NCI-H1930 (cell line): ENCODE measurements at places on chromosomes 12 and 14.

DNA sequence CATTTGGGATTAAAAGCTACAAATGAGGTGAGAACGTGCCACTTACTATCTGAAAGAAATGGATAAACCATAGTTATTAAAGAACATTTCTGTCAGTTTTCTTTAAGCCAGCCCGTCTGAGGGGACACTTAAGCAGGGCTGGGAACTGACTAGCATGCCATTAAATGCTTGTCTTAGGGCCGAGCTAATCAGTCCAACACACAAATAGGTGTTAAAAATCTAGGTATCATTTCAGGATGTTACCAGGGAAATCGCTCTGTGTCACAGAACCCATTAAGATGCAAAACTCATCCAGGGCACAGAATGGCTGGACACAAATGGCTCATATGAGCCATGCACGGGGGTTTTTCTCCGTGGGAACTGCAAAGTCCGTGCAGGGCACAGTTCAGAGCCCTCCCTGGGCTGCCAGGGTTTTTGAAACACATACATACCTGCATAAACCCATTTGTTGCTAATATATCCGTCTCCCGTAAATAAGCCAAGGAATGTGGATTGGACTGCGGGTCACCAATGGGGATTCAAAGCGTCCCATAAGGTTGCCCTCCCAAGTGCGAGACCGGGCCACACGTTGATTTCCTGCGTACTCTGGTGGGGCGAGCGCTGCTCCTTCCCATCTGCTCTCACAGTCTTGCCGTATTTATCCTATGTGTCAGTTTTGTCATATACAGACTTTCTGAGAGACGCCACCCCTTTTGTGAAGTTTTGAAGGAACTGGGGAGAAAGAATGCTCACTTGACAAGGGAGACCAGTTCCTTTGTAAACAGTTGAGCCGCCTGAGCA, 5.4 kb upstream of the GSC start:
- DNase-seq: no peak

- DNase-seq: peak; percentile 39
Measured at GRCh38 chr14:95609398-95609990, 74.6 kb downstream of the GLRX5 start.

DNA sequence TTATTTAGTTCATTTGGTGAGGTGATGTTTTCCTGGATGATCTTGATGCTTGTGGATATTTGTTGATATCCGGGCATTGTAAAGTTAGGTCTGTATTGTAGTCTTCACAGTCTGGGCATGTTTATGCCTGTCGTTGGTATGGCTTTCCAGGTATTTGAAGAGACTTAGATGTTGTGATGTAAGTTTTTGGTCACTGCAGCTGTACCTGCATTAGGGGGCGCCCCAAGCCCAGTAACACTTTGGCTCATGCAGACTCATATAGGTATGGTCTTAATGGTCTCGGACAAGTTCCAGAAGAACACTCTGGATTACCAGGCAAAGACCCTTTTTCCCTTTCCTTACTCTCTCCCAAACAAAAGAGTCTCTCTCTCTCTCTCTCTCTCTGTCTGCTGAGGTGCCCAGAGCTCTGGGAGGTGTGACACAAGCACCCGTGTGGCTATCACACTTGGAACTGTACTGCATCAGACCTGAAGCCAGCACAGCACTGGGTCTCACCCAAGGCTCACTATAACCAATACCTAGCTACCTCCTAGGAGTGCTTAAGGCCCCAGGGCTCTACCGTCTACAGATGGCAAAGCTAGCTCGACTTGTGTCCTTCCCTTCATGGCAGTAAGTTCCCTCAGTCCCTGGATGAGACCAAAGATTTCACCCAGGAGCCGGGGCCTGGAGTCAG, 425.8 kb upstream of the ATXN7L3B start:
- DNase-seq: peak; percentile 2

DNA sequence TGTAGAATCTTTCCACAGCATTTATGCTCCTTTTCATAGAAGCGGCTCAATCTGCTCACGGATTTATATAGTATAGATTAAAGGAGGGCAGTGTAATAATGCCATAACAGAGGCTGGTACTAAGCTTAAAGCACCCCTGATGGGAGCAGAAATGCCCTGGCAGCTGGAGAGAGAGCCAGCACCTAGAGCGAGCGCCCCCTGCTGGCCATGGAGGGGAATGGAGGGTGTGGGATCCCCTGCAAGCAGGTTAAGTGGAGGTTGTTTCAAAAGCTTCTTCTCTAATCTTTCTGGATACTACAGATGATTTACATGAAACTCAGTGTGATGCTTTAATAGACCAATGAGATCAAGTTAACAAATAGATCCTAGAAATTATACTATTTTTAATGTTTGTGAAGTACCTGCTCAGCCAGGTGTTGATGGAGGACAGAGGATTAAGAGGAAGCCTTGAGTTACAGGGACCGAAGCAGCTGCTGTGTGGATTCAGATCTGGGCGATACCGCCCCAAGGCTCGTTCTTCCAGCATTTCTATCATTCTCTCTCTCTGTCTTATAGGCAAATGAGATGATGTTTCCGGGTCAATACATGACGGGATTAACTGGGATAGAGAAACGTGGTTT, 1519.3 kb upstream of the TMEM132C start:
- DNase-seq: no peak

DNA sequence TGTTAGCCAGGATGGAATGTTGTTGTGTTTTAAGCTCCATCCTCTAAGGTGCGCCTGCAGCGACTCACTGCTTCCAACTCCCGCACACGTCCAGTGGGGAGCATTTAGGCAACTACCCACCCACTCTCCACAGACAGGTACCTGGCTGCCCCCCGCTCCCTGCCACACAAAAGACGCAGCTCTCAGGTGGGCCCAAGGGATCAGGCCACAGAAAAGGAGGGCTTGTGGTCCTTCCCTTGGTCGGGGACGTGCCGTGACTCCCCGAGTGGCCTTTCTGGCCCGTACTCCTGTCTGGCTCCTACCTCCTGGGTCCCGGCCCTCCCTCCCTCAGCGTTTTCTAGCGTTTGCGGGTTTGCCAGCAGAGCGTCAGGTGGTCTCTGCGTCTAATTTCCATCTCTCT, 16.2 kb downstream of the TEDC1 start:
- DNase-seq: no peak

GRCh38 chr12:131573631-131574394, 137.1 kb upstream of the SFSWAP start:
- no peak for DNase-seq

DNA sequence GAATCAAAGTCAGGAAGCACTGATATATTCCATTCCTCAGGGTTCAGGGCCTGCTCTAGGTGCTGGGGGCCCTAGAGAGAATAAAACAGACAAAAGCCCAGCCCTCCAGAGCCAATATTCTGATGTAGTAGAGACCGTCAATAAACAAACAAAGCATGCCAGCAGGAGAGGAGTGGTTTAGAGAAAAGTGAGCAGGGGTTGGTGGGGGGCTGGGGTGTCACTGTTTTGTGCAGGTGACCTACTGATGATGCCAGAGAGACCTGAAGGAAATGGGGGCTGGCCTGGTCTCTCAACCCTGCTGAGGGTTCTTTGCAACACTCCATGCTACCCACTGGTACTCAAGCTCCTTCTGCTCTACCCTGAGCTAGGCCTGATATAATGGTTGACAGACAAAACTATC, 26.5 kb downstream of the IL26 start:
- no peak for DNase-seq

- no peak for DNase-seq
Measured at GRCh38 chr12:83092606-83093005, 405.9 kb downstream of the TMTC2 start.

DNA sequence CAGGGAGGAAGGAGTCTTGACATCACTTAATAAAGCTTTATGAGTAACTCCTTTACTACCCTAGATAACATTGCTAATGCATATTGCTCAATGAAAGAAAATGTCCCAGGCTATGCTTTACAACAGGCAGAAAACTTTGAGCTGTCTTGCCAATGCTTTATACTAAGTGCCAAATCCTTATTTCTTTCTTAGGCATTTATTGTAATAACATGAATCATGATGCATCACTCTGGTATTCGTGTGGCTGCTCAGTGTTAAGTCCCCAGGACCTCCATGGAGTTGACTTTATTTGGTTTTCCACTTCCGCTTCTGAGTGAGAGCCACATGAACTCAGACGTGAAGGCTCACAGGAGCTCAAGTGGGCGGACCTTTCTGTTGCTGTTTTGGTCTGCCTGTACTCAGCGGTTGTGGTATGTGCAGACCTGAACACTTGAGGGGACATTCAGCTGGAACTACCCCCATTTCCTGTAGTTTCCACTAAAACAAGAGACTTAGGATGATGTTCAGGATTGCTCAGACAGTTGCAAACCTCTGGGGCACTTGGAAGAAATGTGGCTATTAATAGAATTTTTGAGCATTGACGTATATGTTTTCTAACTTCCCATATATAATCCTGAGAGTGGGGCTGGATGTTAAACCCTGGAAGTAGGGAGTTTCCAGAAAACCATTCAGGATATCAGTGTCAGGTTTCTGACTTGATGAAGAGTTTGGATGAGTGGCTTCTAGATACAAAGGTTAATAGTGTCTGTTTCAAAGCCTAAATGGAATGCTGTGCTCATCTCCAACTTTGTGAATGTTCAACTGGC, 258.6 kb downstream of the MSRB3 start:
- DNase-seq: no peak

- DNase-seq: no peak
Measured at GRCh38 chr14:77375973-77376770, 722 bp downstream of the TMED8 start.

DNA sequence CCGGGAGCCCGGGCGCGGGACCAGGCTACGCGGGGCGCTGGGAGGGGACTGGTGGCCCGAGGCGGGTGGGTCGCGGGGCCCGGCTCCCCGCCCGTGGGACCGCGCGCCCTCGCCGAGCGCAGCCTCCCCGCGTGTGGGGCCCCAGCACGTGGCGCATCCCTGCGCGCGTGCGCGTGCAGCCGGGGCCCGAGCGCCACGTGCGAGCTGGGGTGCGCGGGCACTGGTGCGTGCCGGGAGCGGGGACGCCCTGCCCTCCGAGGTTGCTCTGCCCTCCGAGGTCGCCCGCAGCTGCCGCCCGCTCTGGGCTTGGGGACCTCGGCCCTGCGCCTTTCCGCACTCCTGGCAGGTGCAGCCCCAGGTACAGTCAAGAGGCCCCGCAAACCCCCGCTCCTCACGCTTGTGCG, 365 bp upstream of the CCDC88C start:
- DNase-seq: peak; percentile 58

- DNase-seq: no peak
Measured at GRCh38 chr12:29563636-29564035, 66.2 kb upstream of the OVCH1 start.

GRCh38 chr14:101068313-101069227, 165.0 kb upstream of the RTL1 start:
- DNase-seq: no peak

- peak; percentile 4 for DNase-seq
Measured at GRCh38 chr12:57086493-57087009, 2.4 kb upstream of the NAB2 start.

GRCh38 chr12:11825278-11825677, 175.8 kb downstream of the ETV6 start:
- DNase-seq: no peak

DNA sequence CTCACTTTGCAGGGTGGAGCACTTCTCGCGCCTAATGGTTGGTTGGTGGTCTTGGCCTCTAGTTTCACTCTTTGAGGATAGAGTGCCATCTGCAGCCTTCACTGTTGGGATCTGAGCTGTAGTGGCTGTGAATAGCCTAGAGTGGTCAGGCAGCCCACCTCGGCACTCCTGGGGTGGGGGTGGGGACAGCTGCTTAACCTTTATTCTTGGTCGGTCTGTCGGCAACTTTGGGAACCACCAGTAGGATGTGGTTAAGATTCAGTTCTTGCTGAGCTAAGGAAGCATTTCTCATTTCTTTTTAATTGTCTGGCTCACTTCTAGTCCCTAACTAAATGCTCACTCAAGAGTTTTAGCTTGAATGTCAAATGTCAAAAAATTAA, 21.1 kb downstream of the TMBIM6 start:
- DNase-seq: no peak

DNA sequence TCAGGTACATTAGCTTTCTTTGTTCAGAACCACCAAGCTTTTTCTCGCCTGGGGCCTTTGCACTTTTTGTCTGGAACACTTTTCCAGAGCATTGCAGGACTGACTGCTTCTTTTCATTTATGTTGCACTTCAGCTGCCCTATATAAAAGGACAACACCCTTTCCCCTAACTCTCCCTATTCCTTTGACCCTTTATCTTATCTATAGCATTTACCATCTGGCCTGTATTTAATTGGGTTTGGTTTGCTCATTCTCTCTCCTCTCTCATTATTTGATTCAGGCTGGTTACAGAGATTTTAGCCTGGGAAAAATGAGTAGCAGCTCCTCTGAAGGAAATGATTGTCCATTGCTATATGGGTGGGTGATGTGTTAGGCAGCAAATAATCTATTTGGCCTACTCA, 165.4 kb downstream of the KICS2 start:
- no peak for DNase-seq

GRCh38 chr14:69665631-69666030, 54.2 kb downstream of the SUSD6 start:
- DNase-seq: no peak

GRCh38 chr12:105384916-105385535, 54.5 kb downstream of the C12orf75 start:
- no peak for DNase-seq

DNA sequence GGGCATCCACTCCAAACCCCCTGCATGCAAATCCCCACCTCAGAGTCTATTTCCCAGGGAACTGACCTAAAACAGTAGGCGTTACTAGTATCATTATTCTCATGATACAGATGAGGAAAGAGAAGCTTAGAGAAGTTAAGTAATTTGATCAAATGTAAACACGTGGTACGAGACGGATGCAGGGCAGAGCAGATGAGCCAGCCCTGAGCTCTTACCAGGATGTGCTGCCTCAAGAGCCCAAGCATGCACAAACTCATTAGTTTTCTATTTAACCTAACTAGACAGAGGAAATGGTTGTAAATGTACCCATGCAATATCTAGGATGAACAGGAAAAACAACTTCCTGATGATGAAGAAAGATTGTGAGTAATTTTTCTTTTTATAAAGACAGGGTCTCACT, 173.3 kb upstream of the RASSF8 start:
- DNase-seq: no peak

- DNase-seq: no peak
Measured at GRCh38 chr12:94228488-94228907, 80.1 kb downstream of the PLXNC1 start.

GRCh38 chr14:106788534-106788933, 1262.2 kb downstream of the TMEM121 start:
- no peak for DNase-seq

- no peak for DNase-seq
Measured at GRCh38 chr12:50220363-50220995, 53.3 kb upstream of the CERS5 start.

GRCh38 chr12:98109266-98109665, 406.1 kb upstream of the TMPO start:
- no peak for DNase-seq
